ENCODE measurements at places on chromosomes 3 and 15.
A peak's percentile ranks its signal among the peaks of the same experiment; 100 is the strongest.

DNA sequence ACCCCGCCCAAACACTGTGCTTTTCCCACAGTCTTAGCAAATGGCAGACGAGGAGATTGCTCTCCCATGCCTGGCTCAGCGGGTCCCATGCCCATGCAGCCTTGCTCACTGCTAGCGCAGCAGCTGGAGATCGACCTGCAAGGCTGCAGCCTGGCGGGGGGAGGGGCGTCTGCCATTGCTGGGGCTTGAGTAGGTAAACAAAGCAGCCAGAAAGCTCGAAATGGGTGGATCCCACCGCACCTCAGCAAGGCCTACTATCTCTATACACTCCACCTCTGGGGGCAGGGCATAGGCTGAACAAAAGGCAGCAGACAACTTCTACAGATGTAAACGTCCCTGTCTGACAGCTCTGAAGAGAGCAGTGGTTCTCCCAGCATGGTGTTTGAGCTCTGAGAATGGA lies 27.2 kb upstream of the WDR5B start:
- peaks cover 2% of the 10 kb centered on the region for H3K4me1 ChIP-seq
- no peak overlapping the region for H3K27ac ChIP-seq
- peaks cover 73% of the 10 kb centered on the region for H3K36me3 ChIP-seq
- H3K4me3 ChIP-seq, result no peak overlapping the region
- DNase-seq, result no peak

- no peaks in the 10 kb centered on the region for H3K36me3 ChIP-seq
- peaks cover 8% of the 10 kb centered on the region for H3K4me1 ChIP-seq
- H3K27ac ChIP-seq, result no peak overlapping the region
- DNase-seq, result no peak
Observed at GRCh38 chr15:81301385-81301784, 22.6 kb downstream of the STARD5 start.

DNA sequence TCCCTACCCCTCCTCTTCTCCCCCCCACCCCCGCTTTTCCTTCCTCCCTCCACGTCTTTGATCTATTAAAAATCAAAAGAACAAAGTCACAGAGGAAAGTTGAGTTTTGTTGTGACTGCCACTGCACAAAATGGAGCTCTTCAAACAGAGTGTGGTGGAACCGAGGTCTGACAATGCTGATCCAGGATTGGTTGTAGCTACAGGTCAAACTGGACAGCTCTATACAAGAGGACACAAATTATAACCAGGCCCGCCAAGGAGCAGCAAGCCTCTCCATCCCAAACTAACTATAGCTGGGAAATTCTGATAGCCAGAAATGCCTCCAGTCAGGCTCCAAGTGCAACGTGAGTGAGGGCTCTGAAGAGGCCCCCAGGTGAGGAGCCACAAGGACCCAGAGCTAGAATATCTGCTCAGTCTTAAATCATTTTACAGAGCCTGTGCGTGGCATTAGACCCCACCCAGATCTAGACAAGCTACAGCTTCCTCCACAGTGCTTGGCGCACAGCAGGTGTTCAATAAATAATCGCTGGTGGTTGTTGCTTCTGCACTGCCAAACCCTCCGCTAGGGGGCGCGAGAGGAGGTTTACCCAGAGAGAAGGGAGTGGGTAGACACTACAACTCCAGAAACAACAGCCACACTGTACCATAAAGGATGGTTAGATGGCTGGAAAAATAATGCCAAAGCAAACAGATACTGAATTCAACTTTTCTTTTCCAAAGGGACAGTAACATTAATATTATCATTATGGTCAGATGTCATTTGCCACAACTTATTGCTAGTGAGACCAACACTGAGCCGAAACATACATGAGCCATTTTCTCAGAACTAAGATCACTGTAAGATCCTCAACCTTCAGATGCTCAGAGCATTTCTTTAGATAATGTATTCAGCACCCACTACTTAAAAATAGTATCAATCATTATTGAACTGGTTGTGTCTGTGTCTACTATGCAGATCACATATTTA lies 44.6 kb downstream of the ZIC4 start:
- no peaks in the 10 kb centered on the region for H3K36me3 ChIP-seq
- H3K27ac ChIP-seq, result no peak overlapping the region
- H3K4me1 ChIP-seq, result peaks cover 8% of the 10 kb centered on the region
- H3K27me3 ChIP-seq, result peaks cover 99% of the 10 kb centered on the region
- DNase-seq, result no peak

DNA sequence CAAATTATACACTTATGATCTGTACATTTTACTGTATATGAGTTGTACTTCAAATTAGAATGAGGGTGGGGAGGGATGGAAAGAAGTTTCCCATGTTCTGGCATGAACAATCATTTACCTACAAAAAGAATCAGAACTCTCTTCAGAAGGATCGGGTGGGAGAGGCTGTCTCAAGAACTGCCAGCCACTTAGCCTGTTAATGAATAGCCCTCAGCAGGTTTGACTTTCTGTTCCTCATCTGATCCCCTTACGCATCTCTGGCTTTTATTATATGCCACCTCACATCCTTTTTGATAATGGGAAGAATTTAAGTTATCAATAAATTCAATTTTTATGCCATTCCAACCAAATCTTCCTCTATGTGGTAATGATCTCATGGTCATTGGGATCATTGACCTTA lies 168.3 kb upstream of the TGFBR2 start:
- no peaks in the 10 kb centered on the region for H3K36me3 ChIP-seq
- H3K4me1 ChIP-seq, result peaks cover 2% of the 10 kb centered on the region
- DNase-seq, result no peak
- no peaks in the 10 kb centered on the region for H3K27me3 ChIP-seq

GRCh38 chr3:63933459-63933858 lies 21.3 kb upstream of the SCAANT1 start:
- no peak overlapping the region for H3K27ac ChIP-seq
- no peaks in the 10 kb centered on the region for H3K27me3 ChIP-seq
- DNase-seq, result no peak

GRCh38 chr3:49434731-49435130 lies 5.6 kb upstream of the NICN1 start:
- no peaks in the 10 kb centered on the region for H3K27me3 ChIP-seq

- no peak overlapping the region for H3K4me3 ChIP-seq
- no peaks in the 10 kb centered on the region for H3K36me3 ChIP-seq
- no peak for DNase-seq
- peaks cover 7% of the 10 kb centered on the region for H3K27me3 ChIP-seq
Observed at GRCh38 chr15:29435811-29436210, 166.2 kb upstream of the NSMCE3 start.

GRCh38 chr3:135487261-135487660 lies 478.3 kb upstream of the PPP2R3A start:
- H3K27me3 ChIP-seq, result no peaks in the 10 kb centered on the region
- no peak overlapping the region for H3K27ac ChIP-seq
- DNase-seq, result no peak
- H3K4me1 ChIP-seq, result no peaks in the 10 kb centered on the region
- no peaks in the 10 kb centered on the region for H3K36me3 ChIP-seq

DNA sequence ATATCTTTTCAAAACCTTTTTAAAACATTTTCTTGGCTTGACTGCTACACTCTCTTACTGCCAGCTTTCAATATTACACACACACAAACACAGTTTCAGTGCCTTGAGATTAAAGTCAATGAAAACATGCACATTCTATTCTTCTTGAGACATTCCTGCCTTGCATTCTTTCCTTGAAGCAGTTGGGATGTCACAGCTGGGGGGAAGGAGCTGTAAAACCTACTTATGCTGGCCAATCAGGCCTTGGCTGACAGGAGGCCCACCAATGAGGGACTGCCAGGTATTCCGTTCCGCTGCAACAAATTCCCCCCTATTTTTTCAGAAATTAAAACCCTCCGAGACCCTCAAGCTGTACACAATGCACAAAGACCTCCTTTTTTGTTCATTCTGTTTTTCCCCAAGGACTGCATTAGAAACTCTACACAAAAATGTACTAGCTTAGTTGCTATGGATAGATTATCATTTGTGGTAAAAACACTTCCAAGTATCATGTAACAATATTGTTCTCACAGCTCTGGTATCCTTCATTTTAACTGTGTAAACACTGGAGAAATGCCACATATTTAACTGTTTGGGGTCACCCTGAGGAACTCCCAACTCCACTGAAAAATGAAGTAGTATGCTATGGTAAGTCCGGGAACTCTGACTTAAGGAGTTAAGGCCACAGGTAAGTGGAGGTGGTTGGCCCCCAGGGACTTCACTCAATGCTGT lies 18.5 kb downstream of the FSTL1 start:
- peaks cover 16% of the 10 kb centered on the region for H3K4me1 ChIP-seq
- H3K4me3 ChIP-seq, result no peak overlapping the region
- peaks cover 7% of the 10 kb centered on the region for H3K36me3 ChIP-seq
- peak overlapping the region; percentile 96 for H3K27ac ChIP-seq
- DNase-seq, result peak; percentile 80

GRCh38 chr3:4825436-4826236 lies 153.6 kb upstream of the BHLHE40 start:
- no peak overlapping the region for H3K4me3 ChIP-seq
- DNase-seq, result no peak
- no peaks in the 10 kb centered on the region for H3K36me3 ChIP-seq
- peaks cover 38% of the 10 kb centered on the region for H3K4me1 ChIP-seq
- H3K27me3 ChIP-seq, result no peaks in the 10 kb centered on the region

DNA sequence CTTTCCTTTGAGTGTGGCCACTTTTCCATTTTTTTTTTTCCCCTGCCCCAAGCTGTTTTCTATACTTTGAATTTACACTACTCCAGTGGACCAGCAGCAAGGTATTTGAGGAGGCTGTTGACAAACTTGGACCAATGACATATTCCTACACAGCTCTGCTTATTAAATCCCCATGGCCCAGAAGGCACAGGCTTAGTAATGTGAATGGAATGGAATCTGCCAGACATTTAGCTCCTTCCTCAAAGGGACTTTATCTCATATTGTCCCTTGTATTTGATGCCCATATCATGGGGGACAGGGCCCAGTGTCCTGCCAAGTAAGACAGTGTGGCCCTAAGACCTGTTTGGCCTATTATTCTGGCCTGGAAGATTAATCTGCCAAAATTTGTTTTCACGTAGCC lies 107.5 kb downstream of the CHCHD6 start:
- no peaks in the 10 kb centered on the region for H3K4me1 ChIP-seq
- no peak overlapping the region for H3K27ac ChIP-seq
- peak; percentile 14 for DNase-seq
- no peaks in the 10 kb centered on the region for H3K36me3 ChIP-seq
- H3K4me3 ChIP-seq, result no peak overlapping the region

DNA sequence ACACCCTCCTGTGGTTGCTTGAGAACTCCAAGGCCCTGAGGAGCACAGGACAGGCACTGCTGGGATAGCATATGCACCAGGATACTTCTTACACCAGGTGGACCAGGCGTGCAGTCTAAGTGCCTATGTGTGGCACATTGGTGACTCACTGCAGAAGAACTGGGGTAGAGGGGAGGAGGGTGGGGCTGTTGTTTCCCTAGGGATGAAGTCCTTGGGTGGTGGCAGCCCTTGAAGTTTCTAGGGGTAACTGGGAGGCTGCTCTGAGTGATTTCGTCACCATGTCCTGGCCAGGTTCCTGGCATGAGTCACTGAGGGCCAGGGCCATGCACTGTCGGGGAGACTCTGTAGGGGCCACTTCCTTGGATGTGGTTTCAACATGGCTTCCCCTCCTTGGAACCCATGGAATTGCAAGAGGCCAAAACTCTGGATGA lies 15.9 kb downstream of the MYZAP start:
- H3K36me3 ChIP-seq, result no peaks in the 10 kb centered on the region
- no peak overlapping the region for H3K4me3 ChIP-seq
- H3K27ac ChIP-seq, result no peak overlapping the region
- peaks cover 4% of the 10 kb centered on the region for H3K27me3 ChIP-seq

- no peaks in the 10 kb centered on the region for H3K27me3 ChIP-seq
- H3K36me3 ChIP-seq, result peaks cover 18% of the 10 kb centered on the region
- H3K4me1 ChIP-seq, result no peaks in the 10 kb centered on the region
- no peak overlapping the region for H3K27ac ChIP-seq
- no peak overlapping the region for H3K4me3 ChIP-seq
- no peak for DNase-seq
Observed at GRCh38 chr3:67484085-67484484, 170.3 kb downstream of the SUCLG2 start.

DNA sequence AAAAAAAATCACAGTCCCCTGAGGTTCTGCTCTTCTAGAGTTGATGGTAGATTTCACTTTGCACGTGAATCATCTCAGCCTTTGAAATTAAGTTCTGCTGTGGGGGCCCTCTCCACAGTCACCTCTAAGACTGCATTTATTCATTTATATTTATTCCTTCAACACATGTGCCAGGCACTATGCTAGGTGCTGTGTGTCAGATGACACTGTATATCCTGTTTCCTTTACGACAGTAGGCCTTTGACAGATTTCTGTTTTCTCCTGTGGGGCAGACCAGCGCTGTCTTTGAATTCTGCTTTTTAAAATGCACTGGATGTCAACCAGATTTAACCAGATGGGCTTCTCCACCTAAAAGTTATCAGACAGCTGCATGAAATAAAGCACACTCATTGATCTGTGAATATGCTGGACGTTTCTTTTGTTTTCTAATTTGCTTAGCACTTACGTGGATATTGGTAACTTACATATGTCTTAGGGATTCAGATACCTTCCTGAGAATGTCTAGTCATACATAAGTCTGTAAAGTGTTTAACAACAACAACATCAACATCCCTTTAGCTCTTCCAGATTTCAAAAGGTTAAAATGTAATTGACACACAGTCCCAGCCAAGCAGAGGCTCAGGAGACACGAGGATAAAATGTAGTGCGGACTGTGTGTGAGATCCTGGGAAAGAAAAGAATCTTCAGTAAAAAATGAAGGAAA lies 525.5 kb upstream of the MCTP2 start:
- H3K27me3 ChIP-seq, result no peaks in the 10 kb centered on the region
- H3K36me3 ChIP-seq, result no peaks in the 10 kb centered on the region
- no peak overlapping the region for H3K4me3 ChIP-seq
- no peak overlapping the region for H3K27ac ChIP-seq

DNA sequence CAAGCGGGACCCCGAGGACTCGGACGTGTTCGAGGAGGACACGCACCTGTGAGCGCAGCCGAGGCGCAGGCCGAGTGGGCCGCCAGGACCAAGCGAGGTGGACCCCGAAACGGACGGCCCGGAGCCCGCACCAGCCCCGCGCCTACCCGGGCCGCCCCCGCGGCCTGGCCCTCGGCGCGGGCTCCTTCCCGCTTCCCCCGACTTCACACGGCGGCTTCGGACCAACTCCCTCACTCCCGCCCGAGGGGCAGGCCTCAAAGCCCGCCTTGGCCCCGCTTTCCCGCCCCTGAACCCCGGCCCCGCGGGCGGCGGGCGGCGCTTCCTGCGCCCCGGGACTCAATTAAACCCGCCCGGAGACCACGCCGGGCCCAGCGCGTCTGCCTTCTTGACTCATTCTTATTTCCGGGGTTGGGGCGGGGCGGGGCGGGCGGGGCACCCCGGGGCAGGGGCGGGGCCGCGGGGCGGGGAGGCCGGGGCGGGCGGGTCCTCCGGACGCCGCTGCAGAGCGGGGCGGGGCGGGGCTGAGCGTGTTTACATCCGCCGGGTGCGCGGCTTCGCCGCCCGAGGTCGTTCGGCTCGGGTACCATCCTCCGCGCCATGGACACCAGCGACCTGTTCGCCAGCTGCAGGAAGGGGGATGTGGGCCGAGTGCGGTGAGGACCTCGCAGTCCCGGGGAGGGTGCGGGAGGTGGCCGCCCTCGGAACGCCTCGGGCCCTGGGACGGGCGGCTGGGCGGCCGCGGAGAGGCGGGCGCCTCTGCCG lies at the start of gene ABTB1:
Gene ABTB1 (plus strand): TSS at position 524 of the 762 bp plus-strand sequence. CDS start 74 bp downstream, at position 598.
- H3K4me1 ChIP-seq, result peaks cover 23% of the 10 kb centered on the region
- no peak within 1 kb of the TSS for H3K27ac ChIP-seq
- peak; percentile 75 for DNase-seq
- H3K36me3 ChIP-seq, result peaks cover 29% of the 10 kb centered on the region

GRCh38 chr3:53709256-53709655 lies 137.0 kb downstream of the CHDH start:
- no peak for DNase-seq
- H3K27ac ChIP-seq, result no peak overlapping the region
- H3K36me3 ChIP-seq, result no peaks in the 10 kb centered on the region
- H3K4me1 ChIP-seq, result peaks cover 7% of the 10 kb centered on the region
- H3K27me3 ChIP-seq, result peaks cover 11% of the 10 kb centered on the region
